ENCODE measurements at places on chromosomes 1 and 21. TPM values are rescaled to one million over a fixed set of nuclear protein-coding genes. Genes with fewer than 3 reads are reported as not detected.

Gene TRABD2B
- total RNA-seq: under 0.01 TPM

Gene CYP4A11
- not detected for total RNA-seq

Gene C1QA
- total RNA-seq: not detected

Gene CLDN17
- total RNA-seq: not detected

Gene CNR2
- not detected for total RNA-seq

Gene CLDN8
- total RNA-seq: not detected

Gene VASH2
- 1.1 TPM for total RNA-seq

Gene KRTAP11-1
- not detected for total RNA-seq

Gene LCE2B
- not detected for total RNA-seq

Gene BATF3
- 0.47 TPM for total RNA-seq

Gene MYBPHL
- not detected for total RNA-seq

Gene FCER1G
- not detected for total RNA-seq

Gene WNT3A
- not detected for total RNA-seq

Gene PADI6
- not detected for total RNA-seq

Gene C8B
- total RNA-seq: not detected

Gene ZNF670
- total RNA-seq: 1.1 TPM

Gene ETV3L
- total RNA-seq: not detected

Gene KRTAP20-3
- total RNA-seq: not detected

Gene FMN2
- total RNA-seq: not detected

Gene MAP3K7CL
- total RNA-seq: 3.0 TPM

Gene VPS13D
- 24.7 TPM for total RNA-seq

Gene PMF1
- 24.6 TPM for total RNA-seq

Gene IGSF3
- total RNA-seq: 0.26 TPM

Gene MYOC
- 1.3 TPM for total RNA-seq

Gene FBLIM1
- total RNA-seq: 10.7 TPM

Gene S100A14
- total RNA-seq: 2.1 TPM

Gene PLEKHA6
- 5.0 TPM for total RNA-seq

Gene SLAMF6
- total RNA-seq: not detected

Gene AADACL3
- not detected for total RNA-seq

Gene MIXL1
- total RNA-seq: not detected

Gene DNM3
- total RNA-seq: 0.94 TPM

Gene SLAMF1
- not detected for total RNA-seq

Gene KIAA1614
- 7.9 TPM for total RNA-seq

Gene SIM2
- not detected for total RNA-seq

Gene RNU1-2
- 10,807 TPM for total RNA-seq

Gene USH2A
- total RNA-seq: not detected

Gene LEPR
- 16.7 TPM for total RNA-seq

Gene ADAM30
- total RNA-seq: not detected

Gene LDLRAD2
- total RNA-seq: 0.16 TPM

Gene GCSAML
- total RNA-seq: not detected

Gene CCDC30
- total RNA-seq: 0.95 TPM

Gene AZIN2
- 6.0 TPM for total RNA-seq

Gene MANEAL
- total RNA-seq: 1.8 TPM

Gene SYT6
- not detected for total RNA-seq

Gene KRTAP10-4
- total RNA-seq: not detected

Gene TTF2
- total RNA-seq: 5.2 TPM

Gene TTC13
- total RNA-seq: 5.3 TPM

Gene COL6A2
- 2,830 TPM for total RNA-seq

Measured in bronchial smooth muscle cell (primary cell).